ENCODE measurements at places on chromosomes 12 and 14. TPM values are rescaled to one million over a fixed set of nuclear protein-coding genes. Genes with fewer than 3 reads are reported as not detected.

KRR1 gene
- 106 TPM for total RNA-seq

- no peak for DNase-seq
- H3K4me3 ChIP-seq, result no peak overlapping the region
- no peaks in the 10 kb centered on the region for H3K4me1 ChIP-seq
- peaks cover 3% of the 10 kb centered on the region for H3K27me3 ChIP-seq
Observed at GRCh38 chr12:51751661-51752060, 96.9 kb downstream of the FIGNL2 start.

DNA sequence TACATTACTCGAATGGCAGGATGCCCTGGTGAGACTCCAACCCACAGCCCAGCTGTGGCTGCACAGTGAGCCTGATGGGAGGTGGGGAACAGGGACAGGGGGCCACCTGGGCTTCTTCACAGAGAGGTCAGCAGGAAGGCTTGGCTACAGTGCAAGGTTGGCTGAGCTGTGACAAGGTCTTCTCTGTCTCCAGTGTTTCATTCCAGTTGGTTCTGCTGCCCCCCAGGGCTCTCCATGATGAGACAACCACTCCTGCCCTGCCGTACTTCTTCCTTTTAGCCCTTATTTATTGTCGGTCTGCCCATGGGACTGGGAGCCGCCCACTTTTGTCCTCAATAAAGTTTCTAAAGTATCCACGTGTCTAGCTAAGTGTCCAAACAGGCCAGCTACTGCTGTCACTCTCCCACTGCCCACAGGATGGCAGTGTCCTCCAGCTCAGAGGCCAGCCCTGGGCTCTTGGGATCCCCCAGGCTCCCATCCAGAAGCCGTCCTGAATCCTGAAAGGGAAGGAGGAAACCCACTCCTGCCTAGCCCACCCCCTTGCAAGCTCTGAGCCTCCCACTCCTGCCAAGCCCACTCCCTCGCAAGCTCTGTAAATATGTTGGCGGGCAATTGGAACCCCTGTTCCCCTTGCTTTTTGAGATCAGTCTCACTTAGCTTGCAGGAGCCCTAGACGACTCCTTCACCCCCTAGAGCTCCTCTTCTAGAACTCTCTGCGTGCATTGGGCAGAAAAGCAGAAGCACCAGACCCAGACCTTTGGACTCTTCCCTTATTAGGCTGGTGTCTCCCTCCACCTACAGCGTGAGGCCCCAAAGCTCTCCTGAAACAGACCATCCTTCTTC, 5.4 kb downstream of the C1QL4 start:
- H3K4me3 ChIP-seq, result no peak overlapping the region
- no peak overlapping the region for H3K27ac ChIP-seq
- peaks cover 14% of the 10 kb centered on the region for H3K36me3 ChIP-seq
- H3K27me3 ChIP-seq, result peaks cover 32% of the 10 kb centered on the region

GRCh38 chr12:16168078-16168477, 109.4 kb downstream of the SLC15A5 start:
- H3K4me1 ChIP-seq, result no peaks in the 10 kb centered on the region
- H3K36me3 ChIP-seq, result no peaks in the 10 kb centered on the region
- no peak overlapping the region for H3K4me3 ChIP-seq
- H3K27me3 ChIP-seq, result no peaks in the 10 kb centered on the region
- no peak for DNase-seq

- peaks cover 64% of the 10 kb centered on the region for H3K4me1 ChIP-seq
- H3K36me3 ChIP-seq, result peaks cover 24% of the 10 kb centered on the region
- H3K27me3 ChIP-seq, result no peaks in the 10 kb centered on the region
- DNase-seq, result no peak
Observed at GRCh38 chr14:30564868-30565248, 5.9 kb downstream of the G2E3 start.

- peak; percentile 42 for DNase-seq
- no peaks in the 10 kb centered on the region for H3K27me3 ChIP-seq
- H3K4me3 ChIP-seq, result no peak overlapping the region
- H3K4me1 ChIP-seq, result peaks cover 5% of the 10 kb centered on the region
- peaks cover 22% of the 10 kb centered on the region for H3K36me3 ChIP-seq
Observed at GRCh38 chr12:56321027-56321426, 5.2 kb upstream of the CNPY2 start.

DNA sequence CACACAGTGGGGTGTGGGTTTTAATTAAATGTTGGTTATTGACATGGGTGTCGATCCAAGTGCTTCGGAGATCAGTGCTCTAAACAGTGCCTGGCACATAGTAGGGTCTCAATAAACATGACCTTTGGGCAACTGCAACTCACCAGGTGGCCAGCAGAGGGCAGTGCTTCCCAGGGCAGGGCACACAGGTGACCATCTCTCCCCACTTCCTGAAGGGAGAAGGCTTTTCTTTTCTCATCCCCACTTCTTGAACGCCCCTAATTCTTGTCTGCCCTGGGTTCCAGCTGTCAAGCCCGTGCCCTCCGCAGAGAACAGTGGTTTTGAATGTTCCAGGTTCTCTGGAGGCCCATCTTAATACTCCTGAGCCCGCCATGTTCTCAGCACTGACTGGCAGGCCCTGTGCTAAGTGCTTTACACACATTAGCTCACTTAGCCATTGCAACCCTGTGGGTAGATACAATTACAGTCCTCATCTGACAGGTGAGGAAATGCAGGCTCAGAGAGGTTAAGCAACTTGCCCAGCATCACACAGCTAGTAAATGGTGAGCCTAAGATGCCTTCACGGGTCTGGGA, 16.3 kb downstream of the RAPGEF3 start:
- no peak overlapping the region for H3K4me3 ChIP-seq
- peaks cover 29% of the 10 kb centered on the region for H3K4me1 ChIP-seq
- peak; percentile 85 for DNase-seq
- H3K36me3 ChIP-seq, result no peaks in the 10 kb centered on the region
- H3K27me3 ChIP-seq, result no peaks in the 10 kb centered on the region
